ENCODE measurements at places on chromosomes 6 and 20.
A peak's percentile ranks its signal among the peaks of the same experiment; 100 is the strongest.

DNA sequence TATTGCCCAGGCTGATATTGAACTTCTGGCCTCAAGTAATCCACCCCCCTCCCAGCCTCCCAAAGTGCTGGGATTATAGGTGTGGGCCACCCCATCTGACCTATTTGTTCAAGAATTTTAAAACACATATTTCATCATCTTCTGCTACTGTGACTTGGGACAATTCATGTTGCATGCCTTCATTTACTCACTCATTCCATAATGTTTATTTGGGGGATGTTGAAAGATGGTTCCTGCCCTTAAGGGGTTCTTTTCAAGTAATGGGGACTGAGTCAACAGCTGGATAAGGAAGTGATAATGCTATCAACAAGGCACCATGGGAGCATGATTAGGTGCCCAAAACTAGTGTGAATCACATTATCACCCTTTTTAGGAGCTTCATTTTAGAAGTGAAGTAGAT is 62.0 kb downstream of the CRYBG1 start:
- no peak for DNase-seq

- no peak for DNase-seq
These were observed 2.4 kb upstream of the TENT5A start for GRCh38 chr6:81754906-81755305.

- DNase-seq, result peak; percentile 60
These were observed 18.3 kb upstream of the SLC17A5 start for GRCh38 chr6:73671911-73672685.

GRCh38 chr6:82573254-82573972 is 209.8 kb downstream of the TPBG start:
- no peak for DNase-seq

GRCh38 chr6:113873043-113873667 is 16.0 kb downstream of the MARCKS start:
- DNase-seq, result no peak

DNA sequence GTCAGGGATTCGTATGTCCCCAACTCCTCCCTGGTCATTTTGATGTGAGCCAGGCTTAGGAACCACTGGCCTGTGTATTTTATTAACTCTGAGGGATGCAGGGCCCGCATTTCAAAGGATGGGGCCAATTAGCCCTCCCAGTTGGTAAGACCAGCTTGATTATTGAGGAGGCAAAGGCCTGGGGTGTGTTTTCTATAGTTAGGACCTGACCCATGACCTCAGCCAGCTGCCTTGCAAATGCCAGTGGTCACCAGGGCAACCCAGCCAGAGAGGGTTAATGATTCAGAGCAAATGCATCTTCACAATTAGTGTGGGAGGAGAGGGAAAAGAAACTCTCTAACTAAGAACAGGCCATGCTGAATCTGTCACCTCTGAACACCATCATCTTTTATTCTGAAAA is 835.4 kb downstream of the MAFB start:
- no peak for DNase-seq

DNA sequence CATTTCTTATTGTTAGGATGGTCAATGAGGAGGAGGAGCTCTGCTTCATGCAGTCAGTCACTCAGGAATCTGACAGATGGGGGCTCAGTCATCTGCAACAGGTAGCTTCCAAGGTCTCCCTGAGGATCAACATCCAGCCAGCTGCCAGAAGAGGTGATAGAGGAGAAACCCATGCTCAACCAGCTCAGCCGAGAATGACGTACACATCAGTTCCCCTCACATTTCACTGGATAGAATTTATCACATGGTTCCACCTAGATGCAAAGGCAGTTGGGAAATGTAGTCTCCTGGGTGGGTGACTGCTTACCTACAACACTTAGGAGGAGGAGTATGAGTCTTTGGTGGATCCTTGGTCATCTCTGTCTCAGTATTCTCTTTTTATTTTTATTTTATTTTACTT is 144.5 kb downstream of the CEBPB start:
- DNase-seq, result no peak

DNA sequence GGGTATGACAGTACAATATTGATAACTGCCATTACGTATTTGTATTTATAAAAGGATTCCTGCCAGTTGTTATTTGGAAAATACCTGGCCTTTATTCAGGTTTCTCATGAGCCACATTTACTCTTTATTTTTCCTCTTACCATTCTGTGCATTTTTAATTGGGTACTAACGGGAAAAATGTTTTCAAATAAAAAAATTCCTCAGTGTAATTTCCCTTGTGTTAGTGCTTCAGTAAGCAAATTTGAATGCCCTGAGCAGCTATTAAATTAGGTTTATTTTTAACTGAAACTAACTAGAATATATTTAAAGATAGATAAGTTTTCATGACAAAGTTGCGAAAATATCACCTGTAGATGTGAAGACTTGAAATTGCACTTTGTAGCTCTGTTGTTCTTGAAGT is 146.0 kb downstream of the PTCHD4 start:
- DNase-seq, result no peak

DNA sequence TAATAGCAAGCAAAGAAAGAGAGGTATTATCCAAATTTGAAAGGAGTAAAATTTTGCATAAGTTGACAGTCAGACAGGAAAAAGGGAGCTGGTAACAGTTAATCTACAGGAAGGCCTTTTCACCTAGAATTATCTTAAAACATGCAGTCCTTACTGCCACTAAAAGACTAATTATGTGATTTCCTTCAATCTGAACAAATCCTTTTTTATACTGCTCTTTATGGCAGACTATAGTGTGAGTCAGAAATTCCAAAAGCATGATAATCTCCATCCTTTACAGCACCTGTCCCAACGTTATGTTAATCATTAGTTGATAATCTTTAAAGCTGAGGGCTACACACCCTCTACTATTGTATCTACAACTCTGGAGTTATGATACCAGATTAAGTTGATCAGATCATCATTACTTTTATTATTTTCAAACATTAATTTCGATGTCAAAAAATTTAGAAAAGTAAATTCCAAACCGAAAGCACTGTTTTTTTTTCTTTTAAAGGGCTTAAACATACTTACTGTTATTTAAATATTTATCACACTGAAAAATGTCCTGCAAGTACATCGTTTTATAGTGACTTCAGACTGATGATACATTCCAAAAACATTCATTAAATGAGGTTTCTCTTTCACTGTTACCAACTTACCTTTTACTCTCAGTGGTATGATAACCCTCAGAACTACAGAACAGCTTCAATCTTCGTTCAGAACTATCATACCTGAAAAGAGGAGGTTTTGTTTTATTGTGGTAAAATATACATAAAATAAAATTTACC is 33.2 kb upstream of the AKAP7 start:
- no peak for DNase-seq

DNA sequence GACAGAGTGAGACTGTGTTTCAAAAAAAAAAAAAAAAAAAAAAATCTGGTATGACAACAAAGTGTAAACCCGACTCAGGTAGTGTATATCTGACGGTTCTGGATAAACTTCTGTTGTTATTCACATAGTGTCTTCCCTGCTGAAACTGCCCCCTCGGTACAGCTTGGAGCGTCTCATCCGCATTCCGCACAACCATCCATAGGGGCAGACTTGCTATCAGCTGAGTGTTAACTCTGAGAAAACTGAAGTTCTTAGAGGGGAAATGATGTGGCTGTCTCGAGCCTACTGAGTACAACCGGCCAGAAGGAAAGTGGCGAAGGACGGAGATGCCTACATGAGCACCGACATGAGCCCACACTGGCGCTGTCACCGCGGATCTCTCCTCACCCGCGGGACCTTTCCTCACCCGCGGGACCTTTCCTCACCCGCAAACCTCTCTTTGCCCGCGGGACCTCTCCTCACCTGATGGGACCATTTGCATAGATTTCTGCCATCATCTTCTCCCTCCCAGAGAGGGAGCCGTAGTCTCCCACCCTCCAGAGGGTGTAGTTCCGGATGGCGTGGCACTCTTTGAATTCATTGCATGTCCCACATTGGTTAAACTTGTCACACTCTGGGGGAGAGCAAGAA is 9.8 kb downstream of the CTSZ start:
- DNase-seq, result no peak

DNA sequence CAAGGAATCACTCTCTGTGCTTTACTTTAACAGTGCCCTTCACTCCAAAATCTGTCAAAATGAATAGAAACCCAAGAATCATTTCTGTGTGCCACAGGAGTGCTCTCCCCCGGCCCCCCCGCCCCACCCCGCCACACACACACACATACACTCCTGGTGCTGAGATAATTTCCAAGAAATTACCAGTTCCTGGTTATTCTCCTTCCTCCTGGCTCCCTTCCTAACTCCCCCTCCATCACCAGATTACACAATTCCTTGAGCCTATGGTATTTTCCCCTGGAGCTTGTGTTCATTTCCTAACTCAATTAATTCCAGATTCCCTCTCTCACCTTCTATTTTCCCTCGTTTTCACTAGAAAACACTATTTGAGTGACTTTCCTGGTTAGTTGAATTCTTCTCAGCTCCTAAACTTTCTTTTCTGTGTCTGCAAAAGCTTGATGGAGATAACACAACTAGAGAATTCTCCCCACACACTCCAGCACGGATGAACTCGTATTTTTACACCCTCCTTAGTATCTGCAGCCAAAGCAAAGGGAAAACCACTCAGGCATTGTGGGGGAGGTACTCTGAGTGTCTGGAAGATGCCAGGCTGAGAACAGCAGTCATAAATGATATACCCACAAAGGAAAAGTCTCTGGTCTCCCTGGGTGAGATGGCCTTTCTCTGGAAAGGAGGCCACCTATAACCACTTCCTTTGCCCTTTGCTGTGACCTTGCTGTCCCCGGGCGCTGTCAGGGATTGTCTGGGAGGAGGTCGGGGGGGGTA is 1.9 kb upstream of the SLC24A3 start:
- DNase-seq, result no peak

DNA sequence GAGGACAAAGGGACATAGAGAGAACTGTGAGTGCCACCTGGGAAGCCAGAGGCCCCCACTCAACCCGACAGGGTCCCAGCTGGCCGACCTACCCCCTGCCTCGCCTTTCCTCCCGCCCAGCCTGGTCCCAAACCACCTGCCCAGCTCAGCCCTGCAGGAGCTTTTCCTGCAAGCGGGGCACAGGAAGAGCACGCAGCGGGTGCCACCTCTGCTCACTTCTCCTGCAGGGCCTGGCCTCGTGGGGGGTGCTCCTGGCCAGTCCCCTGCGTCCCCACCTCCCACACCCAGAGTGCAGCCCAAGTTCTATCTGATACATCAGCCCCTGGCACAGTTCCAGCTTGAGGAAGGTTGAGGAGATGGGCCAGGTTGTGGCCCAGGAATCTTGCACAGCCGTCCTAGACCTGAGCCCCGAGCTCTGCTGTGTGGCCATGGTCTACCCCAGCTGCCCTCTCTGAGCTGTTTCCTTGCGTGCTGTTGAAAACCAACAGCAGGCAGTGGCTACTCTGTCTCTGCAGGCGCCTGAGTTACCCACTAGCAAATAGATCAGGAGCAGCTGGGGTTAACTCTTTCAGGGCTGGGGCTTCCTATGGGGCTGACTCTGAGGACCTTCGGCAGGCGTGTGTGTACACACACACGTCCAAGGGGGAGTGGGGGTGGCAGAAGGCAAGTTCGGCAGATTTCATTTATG is 1.7 kb downstream of the NECAB3 start:
- no peak for DNase-seq

- DNase-seq, result no peak
These were observed 457.9 kb upstream of the PTCHD4 start for GRCh38 chr6:48568856-48569255.

DNA sequence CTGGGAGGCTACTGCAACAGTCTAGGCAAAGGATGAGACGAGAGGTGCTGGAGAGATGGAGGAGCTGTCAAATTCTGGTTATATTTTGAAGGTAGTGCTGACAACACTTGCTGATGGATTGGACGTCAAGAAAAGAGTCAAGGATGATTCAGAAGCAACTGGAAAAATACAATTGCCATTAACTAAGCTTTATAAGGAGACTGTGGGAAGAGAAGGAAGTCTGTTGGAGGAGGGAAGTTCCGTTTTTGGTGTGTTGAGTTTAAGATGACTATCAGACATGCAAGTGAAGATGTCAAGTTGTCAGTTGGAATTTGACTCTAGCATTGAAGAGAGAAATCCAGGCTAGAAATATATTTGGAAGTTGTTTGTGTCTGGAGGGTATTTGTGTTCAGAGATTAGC is 358.1 kb downstream of the RNGTT start:
- DNase-seq, result no peak

DNA sequence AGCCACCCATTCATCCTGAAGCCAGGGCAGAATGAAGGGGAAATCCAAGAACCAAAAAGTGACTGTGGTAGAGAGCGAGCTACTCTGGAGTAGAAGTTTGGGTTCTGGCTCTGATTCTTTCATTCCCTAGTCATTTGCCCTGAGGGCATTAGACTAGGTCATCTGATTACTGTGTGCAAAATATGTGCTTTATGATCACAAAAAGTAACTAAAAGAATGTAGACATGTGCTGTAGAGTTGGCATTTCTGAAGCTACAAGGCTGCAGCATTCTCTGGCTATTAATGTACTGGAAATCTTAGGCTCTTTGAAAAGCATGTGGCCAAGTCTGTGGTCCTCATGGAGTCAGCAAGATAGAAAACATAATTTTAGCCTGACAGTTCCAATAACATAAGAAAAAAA is 94.2 kb downstream of the TBC1D7 start:
- no peak for DNase-seq
